ENCODE measurements at places on chromosomes 1 and 21.
A peak's percentile ranks its signal among the peaks of the same experiment; 100 is the strongest.

DNA sequence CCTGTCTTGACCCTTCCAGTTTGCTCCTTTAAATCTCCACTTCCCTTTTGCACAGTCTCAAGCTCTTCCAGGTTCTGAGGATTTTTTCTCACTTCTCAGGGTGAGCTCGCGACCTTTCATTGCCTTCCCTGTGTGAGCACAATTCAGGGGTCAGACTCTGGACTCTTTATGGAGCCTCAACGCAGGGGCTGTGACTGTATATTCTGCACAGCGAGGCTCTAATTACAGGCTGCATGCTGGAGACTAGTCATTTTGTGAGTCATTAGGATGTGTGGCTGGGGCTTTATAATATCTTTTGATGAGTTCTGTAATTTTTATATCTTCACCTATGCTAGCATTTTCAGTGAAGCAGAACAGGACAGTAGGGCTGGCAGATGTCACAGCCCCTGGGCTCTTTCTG, 270.7 kb downstream of the KAZN start:
- DNase-seq = no peak

GRCh38 chr1:62407398-62408009, 29.3 kb upstream of the USP1 start:
- DNase-seq = peak; percentile 58

- no peak for DNase-seq
These were observed 282.6 kb downstream of the DSCAM start for GRCh38 chr21:40564318-40564717.

GRCh38 chr1:55645270-55645669, 430.1 kb upstream of the USP24 start:
- DNase-seq = no peak

- no peak for DNase-seq
These were observed 23.2 kb downstream of the SLC44A5 start for GRCh38 chr1:75587692-75588091.

Measured in RWPE1 (cell line).